ENCODE measurements at places on chromosomes 4 and X. TPM values are rescaled to one million over a fixed set of nuclear protein-coding genes. Genes with fewer than 3 reads are reported as not detected.

EDNRA gene
- total RNA-seq = 3.9 TPM

PLXNB3 gene
- total RNA-seq = 6.2 TPM

SLITRK2 gene
- total RNA-seq = not detected

HPGDS gene
- total RNA-seq = not detected

GPRASP2 gene
- 20.1 TPM for total RNA-seq

NIPAL1 gene
- 2.7 TPM for total RNA-seq

ACE2 gene
- not detected for total RNA-seq

NHSL2 gene
- total RNA-seq = 1.5 TPM

All from smooth muscle cell of the umbilical artery (primary cell).